NCI-H2029 treated with DMSO at 0.1 percent for 48 hours (cell line): ENCODE measurements at places on chromosomes 5 and 9.
A peak's percentile ranks its signal among the peaks of the same experiment; 100 is the strongest.

- DNase-seq: peak; percentile 62
Observed at GRCh38 chr5:4480528-4481349, 659.4 kb upstream of the ADAMTS16 start.

GRCh38 chr9:3479514-3480352, 46.1 kb downstream of the RFX3 start:
- no peak for DNase-seq

DNA sequence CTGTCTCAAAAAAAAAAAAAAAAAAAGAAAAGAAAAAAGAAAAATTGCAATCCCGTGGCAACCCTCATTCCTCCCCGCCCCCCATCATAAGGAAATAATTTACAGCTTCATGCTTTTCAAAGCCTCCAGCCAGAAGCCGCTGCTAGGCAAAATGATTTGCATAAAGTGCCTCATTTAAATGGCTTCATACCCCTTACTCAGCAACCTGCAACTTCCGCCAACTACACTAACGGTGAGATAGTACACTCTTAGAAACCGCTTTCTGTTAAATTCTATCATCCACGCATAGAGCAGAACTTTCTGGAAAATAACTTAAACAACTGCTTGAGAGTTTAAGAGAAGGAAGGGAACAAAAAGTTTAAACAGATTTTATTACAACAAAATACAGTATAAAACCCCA, 17.8 kb downstream of the SERINC5 start:
- DNase-seq: no peak

GRCh38 chr5:74251141-74252035, 389.1 kb downstream of the ENC1 start:
- DNase-seq: peak; percentile 10

- no peak for DNase-seq
Observed at GRCh38 chr5:172929371-172929838, 29.8 kb upstream of the RPL26L1 start.

GRCh38 chr5:15234366-15234765, 265.6 kb upstream of the FBXL7 start:
- no peak for DNase-seq

GRCh38 chr9:95516734-95517558, at the start of gene PTCH1:
TSS of gene PTCH1 (minus strand) at chr9:95516971.
- DNase-seq: no peak

DNA sequence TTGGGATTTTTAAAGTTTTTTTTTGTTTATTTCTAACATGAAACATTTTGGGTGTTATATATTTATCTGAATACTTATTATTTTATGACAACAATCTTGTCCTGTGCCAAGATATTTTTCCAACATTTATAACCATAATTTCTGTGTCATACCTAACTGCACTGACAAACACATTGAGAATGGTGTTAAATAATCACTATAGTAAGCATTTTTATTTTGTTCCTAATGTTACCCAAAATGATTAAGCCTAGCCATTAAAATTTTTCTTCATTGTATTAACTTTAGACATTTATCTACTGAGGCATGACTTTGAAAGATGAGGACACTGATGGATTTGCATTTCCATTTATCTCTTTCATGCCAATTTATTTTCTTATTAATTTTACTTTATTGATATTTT, 91.6 kb upstream of the STK32A start:
- DNase-seq: no peak

DNA sequence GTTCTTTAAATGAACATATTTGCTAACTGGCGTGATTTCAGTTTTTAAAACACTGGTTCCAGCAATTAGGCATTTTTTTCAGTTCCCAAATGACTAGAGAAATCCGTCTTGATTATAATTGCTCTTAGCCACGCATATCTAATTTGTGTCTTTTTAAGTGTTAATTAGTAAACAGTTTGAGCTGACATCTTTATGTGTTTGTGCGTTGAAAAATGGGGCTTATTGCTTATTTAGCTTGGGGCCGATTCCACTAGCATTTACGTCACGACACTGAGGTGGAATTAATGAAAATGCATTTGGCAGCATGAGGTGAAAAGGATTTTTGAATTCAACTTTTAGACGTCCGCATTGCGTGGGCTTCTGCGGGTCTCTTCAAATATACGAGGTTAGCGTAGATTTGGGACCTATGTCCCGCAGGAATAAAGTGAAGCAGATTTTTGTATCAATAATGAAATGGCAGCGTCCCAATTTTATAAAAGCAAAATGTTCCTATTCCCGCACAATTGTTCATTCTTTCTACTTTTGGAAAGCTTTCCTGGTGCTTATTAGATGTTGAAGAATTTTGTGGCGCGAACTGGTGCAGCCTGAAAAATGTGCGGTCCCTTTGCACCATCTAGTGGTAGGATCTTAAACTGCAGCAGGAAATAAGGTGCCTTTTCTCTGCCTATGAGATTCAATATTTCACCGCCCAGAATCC, 122.7 kb upstream of the LMX1B start:
- peak; percentile 54 for DNase-seq

DNA sequence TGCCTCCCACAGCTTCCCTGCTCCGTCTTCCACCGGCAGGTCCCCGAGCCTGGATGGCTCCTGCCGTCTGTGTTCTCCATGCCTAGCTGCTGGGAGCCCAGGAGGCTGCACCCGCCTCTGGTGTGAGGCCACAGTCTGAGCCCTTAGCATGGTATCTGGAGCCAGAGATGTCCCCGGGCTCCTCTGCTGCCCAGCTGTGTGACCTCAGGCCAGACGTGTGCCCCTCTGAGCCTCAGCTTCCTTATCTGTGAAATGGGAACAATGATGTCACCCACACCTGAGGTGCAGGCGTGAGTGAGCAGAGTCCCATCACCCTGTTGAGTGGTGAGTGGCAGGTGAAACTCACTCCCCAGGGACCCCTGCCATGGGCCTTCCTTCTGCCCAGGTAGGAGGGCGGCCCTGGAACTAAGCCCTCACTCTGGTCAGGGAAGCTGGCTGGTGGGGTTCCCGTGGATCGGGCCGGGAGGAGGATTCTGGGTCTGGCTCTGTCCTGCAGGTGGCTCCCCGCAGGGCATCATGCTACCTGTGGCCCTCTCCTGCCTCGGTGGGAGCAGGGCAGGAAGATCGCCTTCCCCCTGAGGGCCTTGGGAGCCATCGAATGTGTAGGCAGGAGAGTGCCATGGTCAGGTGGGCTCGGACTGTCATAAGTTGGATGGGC, 239.0 kb downstream of the PBX3 start:
- DNase-seq: no peak

GRCh38 chr5:17477043-17477442, 21.0 kb upstream of the TAF11L2 start:
- no peak for DNase-seq

- peak; percentile 1 for DNase-seq
Observed at GRCh38 chr5:111781200-111781599, 24.2 kb upstream of the NREP start.

- DNase-seq: no peak
Observed at GRCh38 chr5:136768457-136768856, 403.1 kb upstream of the TRPC7 start.

- DNase-seq: no peak
Observed at GRCh38 chr5:167478188-167478587, 813.3 kb upstream of the WWC1 start.

GRCh38 chr9:114985959-114986501, 55.6 kb upstream of the TNFSF8 start:
- no peak for DNase-seq
